ENCODE measurements at places on chromosomes 7 and 10.

DNA sequence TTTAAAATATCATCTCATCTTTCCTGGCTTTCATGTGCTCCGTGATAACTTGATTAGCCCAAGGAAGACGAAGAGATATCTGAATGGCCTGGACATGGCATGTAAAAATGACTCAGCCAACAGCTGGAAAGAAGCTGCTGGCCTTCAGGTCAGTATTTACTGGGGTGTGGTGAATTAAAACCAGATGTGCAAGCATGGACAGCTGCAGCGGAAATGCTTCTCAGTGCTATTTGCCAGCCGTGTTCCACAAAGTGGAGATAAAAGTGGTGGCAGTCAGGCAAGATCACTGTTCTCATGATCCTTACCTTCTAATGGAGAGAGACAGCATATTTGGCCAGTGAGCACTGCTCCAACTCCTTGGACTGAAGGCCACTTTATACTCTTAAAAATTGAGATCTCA lies 203.1 kb upstream of the VSTM2A start:
- no peak for DNase-seq

GRCh38 chr10:119207366-119207666 lies at the start of gene GRK5:
Gene GRK5, plus strand, starts transcription at chr10:119207571. Its CDS starts 347 bp downstream, at chr10:119207918.
- peak; percentile 99 for DNase-seq

DNA sequence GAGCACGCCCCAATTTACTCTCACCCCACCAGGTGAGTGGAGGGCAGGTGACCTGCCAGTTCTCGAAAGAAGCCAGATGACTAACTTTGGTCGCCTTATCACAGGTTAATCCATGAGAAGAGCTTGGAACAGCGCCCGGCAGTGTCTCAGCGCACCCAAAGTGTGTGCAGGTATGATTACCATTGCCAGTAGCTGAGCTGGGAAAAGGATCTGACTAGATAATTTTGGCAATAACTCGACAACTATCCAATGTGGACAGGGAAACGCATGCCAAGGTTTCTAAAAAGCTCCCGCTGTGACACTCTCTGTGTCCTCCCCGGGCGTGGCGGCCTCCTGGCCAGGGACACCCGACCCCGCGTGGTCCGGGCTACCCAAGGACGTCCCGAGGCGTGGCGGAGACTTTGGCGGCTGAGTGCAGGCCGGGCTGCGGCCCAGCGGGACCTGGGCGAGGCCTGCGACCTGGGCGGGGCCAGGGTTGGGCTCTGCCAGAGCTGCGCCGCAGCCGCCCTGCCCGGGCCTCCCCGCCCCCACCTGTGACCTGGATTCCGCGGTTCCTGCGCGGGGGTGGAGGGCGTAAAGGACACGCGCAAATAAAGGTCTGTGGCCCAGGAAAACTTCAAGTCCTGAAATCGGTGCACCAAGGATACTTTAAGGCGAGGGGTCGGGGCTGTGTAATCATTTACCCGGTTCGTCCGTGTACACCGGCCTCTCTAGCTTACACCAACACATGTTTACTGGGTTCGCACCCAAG lies 13.7 kb upstream of the WAPL start:
- DNase-seq, result no peak

GRCh38 chr7:121414436-121414835 lies 18.3 kb upstream of the FAM3C start:
- no peak for DNase-seq
